ENCODE measurements at places on chromosomes 1 and 21.
A peak's percentile ranks its signal among the peaks of the same experiment; 100 is the strongest.

DNA sequence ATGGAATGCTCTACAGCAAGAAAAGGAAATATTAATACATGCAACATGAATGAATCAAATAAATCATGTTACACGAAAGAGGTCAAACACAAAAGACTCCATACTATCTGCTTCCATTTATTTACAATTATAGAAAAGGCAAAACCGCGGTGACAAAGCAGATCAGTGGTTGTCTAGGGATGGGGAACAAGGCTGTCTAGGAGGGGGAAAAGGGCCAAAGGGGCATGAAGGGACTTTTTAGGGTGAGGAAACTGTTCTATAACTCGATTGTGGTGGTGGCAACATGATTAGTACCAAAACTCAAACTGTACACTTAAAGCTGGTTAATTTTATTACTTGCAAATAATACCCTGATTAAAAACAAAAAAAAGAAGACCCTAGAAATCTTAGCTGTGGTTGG lies 20.6 kb downstream of the CAPZB start:
- DNase-seq, result no peak

- DNase-seq, result peak; percentile 67
Measured at GRCh38 chr1:214281021-214281719, at the start of gene SMYD2. TSS of gene SMYD2 (plus strand) at chr1:214281159. CDS start at chr1:214281255, 96 bp downstream.

- DNase-seq, result no peak
Measured at GRCh38 chr1:177620636-177621190, 349.1 kb downstream of the SEC16B start.

- DNase-seq, result no peak
Measured at GRCh38 chr1:61297887-61298286, 215.5 kb downstream of the NFIA start.
